ENCODE measurements at places on chromosomes 3 and 15.

- H3K4me3 ChIP-seq: no peak overlapping the region
- DNase-seq: no peak
- peaks cover 48% of the 10 kb centered on the region for H3K4me1 ChIP-seq
- no peaks in the 10 kb centered on the region for H3K27me3 ChIP-seq
- no peak overlapping the region for H3K27ac ChIP-seq
- peaks cover 3% of the 10 kb centered on the region for H3K36me3 ChIP-seq
These were observed 93.2 kb upstream of the ARHGEF3 start for GRCh38 chr3:56894881-56895431.

DNA sequence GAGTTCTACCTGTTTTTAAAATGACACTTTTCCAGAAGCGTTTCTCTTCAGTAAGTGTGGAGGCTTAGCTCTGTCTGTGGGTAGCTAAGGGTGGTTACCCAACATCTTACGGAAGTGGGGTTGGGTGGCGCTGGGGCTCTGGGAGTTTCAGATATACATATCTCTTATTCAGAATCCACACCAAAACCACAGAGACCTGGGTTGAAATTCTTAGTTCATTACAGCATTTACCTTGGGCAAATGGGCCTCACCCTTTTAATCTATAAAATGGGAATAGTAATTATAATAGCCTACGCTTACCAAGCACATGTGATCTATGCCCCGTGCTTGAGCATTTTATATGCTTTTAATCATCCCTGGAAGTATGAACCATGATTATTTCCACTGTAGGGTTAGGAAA, 9.4 kb downstream of the PTPRG start:
- DNase-seq: no peak
- H3K27ac ChIP-seq: no peak overlapping the region
- no peaks in the 10 kb centered on the region for H3K4me1 ChIP-seq
- H3K4me3 ChIP-seq: no peak overlapping the region
- H3K27me3 ChIP-seq: no peaks in the 10 kb centered on the region
- H3K36me3 ChIP-seq: no peaks in the 10 kb centered on the region

DNA sequence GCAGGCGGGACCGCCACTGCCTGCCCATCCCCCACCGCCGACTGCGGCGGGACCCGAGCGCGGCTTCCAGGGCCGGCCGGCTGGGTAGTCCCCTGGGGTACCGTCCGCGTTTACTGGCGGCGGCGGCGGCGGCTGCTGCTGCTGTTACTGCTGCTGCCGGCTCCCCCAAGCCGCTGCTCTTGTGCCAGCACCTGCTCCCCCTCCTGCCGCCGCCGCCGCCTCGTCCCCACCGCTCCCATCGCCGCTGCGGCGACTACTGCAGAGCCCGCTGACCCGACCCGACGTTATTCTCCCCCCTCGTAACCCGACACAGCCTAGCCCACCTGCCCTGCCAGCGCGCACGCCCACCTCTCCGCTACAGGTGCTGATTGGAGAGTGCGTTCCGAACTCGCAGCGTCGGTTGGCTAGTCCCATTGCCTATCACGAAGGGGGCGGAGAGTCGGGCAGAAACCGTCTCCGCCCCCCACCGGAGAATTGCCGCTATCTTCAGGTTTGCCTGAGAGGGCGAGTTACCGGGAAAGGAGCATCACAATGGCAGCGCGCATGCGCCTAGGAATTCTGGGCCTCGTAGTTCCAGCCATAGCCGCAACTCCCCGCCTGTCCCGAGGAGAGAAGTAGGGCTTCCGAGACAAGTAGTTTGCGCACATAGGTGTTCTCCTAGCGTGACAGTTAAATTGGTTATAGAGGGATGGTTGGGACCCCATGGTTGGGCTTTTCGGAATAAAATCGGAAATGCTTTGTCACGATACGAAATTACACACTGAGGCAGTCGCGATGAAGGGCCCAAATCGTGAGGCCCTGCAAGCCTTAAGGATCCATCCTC, at the start of gene TTBK2:
TSS of gene TTBK2 (minus strand) at position 260 of the 823 bp plus-strand sequence. CDS start 42,161 bp downstream, outside the sequence.
- no peaks in the 10 kb centered on the region for H3K36me3 ChIP-seq
- peak within 1 kb of the TSS; percentile 63 for H3K27ac ChIP-seq
- H3K27me3 ChIP-seq: no peaks in the 10 kb centered on the region
- H3K4me3 ChIP-seq: peak within 1 kb of the TSS; percentile 75
- H3K4me1 ChIP-seq: peaks cover 15% of the 10 kb centered on the region

- no peak overlapping the region for H3K27ac ChIP-seq
- no peak for DNase-seq
These were observed 57.4 kb downstream of the ZNF148 start for GRCh38 chr3:125317761-125318160.

- no peaks in the 10 kb centered on the region for H3K36me3 ChIP-seq
- no peak for DNase-seq
- H3K4me3 ChIP-seq: no peak overlapping the region
- H3K4me1 ChIP-seq: no peaks in the 10 kb centered on the region
These were observed 622.2 kb downstream of the ZPLD1 start for GRCh38 chr3:103057003-103057402.

- no peak overlapping the region for H3K4me3 ChIP-seq
- H3K4me1 ChIP-seq: no peaks in the 10 kb centered on the region
- no peak overlapping the region for H3K27ac ChIP-seq
These were observed 213.8 kb downstream of the ATP8B4 start for GRCh38 chr15:49905221-49905620.

Data from CD4-positive, alpha-beta T cell (primary cell).